Small intestine (tissue), 16 donors: ENCODE measurements at places on chromosomes 1 and 21.

- DNase-seq: peak; percentile 84
These were observed 19.5 kb upstream of the SRP9 start for GRCh38 chr1:225757927-225758656.

DNA sequence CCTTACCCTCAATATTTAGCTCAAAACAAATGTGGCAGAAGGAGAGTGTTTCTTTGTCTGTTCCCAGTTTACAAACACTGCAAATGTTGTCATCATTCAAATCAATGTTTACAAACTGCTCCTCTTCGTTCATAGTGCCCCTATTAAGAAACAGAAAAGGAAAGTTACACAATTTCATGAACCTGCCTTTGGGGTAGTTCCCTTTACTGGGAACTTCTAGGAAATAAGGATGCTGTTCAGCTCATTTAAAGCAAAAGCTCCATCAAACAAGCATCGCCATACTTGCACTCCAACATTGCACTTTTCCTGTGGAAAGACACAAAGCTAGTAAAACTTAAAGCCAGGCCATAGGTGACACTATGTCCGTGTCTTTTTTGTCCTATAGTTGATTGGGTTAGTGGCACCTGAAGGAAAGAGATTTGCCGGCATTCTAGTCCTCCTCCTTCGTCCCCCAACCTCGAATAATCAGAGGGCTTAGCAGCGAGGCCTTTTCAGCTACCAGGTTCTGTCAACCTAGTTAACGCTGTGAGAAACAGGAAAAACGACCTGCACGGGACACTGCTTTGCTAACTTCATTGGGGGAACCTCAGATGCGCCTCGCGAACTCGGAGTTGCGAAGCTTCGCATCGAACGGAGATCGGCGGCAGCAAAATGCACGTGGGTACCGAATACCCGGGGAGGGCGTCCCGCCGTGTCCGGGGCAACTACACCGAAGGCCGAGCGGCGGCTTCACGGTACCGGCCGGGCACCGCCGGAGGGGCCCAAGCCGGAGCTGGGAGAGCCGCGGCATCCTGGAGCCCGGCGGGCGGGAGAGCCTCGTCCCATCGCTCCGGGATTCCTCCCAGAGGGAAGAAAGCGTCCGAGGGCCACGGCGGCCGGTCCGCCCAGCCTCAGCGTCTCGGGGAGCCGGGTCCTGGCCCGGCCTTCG lies 706 bp downstream of the C21orf91 start:
- DNase-seq: peak; percentile 70

DNA sequence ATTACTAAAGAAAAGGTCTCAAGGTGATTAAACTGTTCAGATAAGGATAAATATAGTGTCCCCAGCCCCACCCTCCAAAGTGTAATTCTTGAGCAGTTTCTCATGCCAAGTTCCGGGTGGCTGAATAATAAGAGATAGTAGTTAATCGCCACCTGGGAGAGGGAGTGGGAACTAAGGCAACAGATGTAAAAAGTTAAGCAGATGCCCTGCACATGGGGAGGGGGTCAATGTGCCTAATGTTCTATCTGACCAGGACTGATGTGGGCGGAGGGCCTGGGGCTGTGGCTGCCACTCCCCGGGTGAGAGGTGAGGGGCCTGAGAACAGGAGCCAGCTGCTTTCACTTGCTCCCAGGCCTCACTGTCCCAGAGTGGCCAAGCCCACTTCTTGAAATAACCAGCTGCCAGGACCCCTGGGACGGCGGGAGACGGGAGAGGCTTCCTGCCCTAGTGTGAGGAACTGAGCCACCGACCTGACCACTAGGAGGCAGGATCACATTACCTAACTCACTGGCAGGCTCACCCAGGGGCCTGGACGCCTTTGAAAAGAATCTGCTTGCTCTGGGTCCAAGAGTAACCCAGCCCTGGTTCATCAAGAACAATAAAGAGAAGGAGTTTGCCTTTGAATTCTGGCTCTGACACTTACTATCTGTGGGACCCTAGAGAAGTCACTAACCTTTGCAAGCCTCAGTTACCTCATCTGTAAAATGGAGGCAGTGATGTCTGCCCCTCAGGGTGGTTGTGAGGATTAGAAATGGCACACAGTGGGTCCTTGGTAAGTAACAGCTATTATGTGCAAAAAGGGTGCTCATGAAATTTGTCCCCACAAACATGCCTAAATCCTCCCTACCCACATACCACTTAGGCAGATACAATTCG lies 179.2 kb downstream of the ATG4C start:
- DNase-seq: peak; percentile 72

- no peak for DNase-seq
These were observed 31.4 kb upstream of the WASF2 start for GRCh38 chr1:27521336-27521831.

- DNase-seq: no peak
These were observed 219.8 kb upstream of the PRMT6 start for GRCh38 chr1:106836708-106837107.

GRCh38 chr21:23968722-23969647 lies 1638.3 kb downstream of the MRPL39 start:
- peak; percentile 12 for DNase-seq

GRCh38 chr1:3816331-3817137 lies 20.2 kb upstream of the LRRC47 start:
- no peak for DNase-seq

GRCh38 chr1:106217765-106218164 lies 838.7 kb upstream of the PRMT6 start:
- DNase-seq: no peak

DNA sequence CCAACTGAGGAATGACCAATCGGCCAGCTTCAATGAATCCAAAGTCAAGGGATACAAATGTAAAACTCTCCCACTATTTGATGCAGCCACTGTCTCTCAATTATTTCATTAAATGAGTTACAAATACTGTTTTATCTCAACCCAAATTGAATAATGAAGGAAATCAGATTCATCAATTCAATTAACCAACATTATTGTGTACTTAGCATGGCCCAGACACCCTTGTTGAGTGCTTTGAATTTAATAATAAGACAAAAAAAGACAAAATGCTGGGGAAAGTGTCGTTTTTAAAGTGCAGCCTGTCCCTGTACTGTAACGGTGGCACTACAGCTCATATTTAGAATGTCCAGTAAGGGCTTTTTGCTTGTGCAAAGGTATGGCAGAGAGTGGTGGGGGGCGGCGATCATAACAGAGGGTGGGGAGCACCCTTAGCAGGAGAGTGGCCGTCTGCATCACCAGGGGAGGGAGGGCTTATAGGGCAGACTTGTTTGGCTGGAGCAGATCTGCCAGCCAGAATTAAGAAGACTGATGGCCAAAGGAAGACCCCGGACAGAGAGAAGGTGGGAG lies 123.8 kb upstream of the GALNT2 start:
- DNase-seq: no peak

GRCh38 chr1:70008660-70009059 lies 196.7 kb downstream of the LRRC40 start:
- DNase-seq: no peak

GRCh38 chr21:26167593-26167992 lies 3.0 kb downstream of the APP start:
- peak; percentile 24 for DNase-seq

- no peak for DNase-seq
These were observed 6.2 kb upstream of the TMEM200B start for GRCh38 chr1:29129916-29130315.

- DNase-seq: no peak
These were observed 163.4 kb downstream of the HHIPL2 start for GRCh38 chr1:222384531-222384930.

DNA sequence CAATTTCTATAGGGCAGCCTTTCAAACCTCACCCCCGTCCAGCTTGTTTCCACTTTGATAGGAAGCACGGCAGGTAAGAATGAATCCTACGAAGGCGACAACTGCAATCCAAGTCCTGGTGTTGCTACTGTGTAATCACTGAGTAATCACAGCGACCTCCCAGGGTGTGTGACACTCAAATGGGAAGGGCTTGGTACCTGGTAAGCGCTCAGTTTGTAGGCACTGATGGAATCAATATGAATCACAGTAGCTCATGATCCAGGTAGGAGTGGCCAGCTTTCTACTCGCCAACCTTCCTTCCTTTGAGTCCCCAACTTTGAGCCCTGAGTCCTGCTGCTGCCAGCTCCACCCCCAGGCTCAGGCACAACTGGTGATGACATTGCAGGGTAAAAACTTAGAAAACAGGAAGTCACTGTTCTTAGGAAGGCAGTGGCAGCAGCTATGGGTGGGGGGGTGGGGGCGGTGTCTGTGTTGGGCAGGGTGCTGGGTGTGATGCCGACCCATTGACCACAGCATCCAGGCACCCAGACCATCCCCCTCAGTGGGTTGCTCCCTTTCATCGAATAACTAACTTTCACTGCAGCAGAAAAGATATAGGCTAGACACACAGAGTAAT lies 70.7 kb downstream of the CD247 start:
- DNase-seq: peak; percentile 63

DNA sequence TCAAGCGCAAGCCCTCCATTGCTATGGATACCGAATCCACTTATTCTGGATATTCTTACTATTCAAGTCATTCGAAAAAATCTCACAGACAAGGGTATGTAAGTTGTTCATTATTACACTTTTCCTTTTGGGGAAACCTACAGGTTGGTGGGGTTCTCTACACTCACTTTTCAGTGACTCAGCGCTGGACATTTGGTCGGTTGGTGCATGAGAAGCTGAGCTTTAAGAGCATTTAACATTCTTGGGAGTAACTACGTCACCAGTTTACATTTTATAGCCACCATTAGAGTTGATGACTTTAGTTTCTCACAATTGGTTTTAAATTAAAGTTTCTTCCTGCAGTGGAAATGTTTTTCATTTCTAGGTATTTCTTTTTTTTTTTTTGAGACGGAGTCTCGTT lies 9.6 kb downstream of the VANGL1 start:
- peak; percentile 39 for DNase-seq

DNA sequence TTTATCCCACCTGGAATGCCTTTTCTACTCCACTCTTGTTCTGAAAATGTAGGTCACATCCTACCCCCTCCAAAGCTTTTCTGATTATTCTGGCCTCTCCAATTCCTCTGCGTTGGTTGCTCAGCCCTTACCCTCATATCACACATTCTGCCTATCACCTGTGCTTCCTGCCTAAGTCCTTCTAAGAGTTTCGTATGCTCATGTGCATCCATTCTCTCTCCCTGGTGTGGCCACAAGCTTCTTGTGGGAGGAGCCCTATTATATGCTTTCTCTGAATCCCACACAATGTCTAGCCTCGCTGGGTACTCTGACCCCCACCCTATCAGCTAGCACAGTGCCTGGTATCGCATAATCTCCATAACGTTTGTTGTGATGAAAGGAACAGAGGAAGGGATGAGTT lies 54.2 kb downstream of the CD58 start:
- no peak for DNase-seq

- DNase-seq: no peak
These were observed 111.6 kb downstream of the SPSB1 start for GRCh38 chr1:9404117-9404914.

- DNase-seq: no peak
These were observed 206.8 kb upstream of the PLXNA2 start for GRCh38 chr1:208450958-208451357.

DNA sequence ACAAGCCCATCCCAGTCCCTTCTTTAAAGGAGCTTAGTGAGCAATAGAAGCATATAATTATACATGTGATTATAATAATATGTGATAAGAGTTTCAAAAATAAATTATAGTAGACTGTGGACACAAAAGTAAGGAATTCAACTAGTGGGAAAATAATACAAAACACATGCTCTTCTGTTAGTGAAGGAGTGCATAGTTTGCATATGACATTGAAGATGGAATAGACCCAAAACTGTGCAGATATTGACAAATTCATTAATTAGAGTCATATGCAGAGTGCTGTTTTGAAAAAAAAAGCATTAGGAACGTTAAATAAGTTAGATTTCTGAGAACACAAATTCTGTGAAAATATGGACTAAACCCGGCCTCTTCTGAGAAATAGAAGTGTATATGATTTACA lies 278.8 kb downstream of the ASTN1 start:
- no peak for DNase-seq

DNA sequence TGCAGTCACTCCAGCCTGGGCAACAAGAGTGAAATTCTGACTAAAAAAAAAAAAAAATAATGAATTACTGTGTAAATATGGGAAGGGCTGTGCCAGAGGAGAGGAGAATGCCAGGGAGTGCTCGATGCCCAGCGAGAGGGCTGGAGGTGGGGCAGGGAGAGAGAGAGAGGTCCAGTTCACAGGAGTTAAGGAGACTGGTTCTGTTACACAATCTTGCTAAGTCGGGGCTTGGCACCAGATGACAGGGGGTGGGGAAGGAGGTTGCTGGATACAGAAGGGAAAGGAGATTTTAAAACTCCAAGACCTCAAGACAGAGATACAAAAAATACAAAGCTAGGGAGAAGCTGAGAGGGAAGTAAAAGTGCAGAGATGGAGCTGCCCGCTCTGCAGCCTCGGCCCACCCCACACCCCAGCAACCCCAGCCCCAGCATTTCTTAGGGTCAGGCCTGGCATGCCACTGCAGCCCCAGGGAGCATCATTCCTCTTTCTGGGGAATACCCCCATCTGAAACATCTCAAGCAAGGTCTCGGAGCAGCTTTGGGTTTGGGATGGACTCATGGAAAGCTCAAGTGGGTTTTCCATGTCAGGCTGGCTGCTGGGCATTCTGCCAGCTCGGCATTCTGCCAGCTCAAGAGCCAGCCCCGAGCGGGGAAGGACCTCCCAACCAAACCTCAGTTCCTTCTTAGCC lies 991 bp downstream of the SELENBP1 start:
- peak; percentile 60 for DNase-seq

- DNase-seq: no peak
These were observed 57.2 kb upstream of the LRRN2 start for GRCh38 chr1:204742676-204743251.

GRCh38 chr1:155051777-155052398 lies 772 bp downstream of the ADAM15 start:
- DNase-seq: peak; percentile 62

DNA sequence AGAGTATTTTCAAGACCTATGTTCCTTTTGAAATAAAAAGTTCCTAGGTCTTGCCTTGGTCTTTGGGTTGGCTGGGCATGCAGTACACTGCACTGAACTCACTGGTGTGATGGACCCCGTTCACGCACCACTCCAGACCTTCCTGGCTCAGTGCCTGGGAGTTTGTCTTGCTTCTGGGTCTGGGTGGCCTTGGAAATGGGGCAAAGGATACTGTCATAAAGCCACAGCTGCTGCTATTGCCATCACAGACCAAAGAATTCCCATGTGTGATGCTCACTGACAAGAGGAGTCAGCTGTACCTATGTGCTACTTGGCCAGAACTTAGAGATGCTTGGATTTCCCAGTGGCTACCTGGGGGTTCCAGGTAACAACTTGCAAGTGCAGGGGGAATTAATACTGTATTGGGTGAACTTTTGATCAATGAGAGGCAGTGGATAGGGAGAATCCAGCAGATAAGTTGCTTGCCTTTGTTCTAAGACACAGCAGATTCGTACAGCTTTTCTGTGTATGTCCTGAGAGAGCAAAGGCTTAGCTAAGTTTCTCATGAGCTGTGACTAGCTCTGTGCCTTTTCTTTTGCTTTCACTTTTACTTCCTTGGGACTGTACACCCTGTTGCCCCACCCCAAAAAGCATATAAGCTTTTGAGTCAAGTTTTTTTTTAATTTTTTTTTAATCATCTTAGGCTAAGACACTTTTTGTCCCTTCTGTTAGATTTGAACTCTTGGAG lies 115.3 kb downstream of the RUNX1 start:
- peak; percentile 76 for DNase-seq

GRCh38 chr1:117022114-117022513 lies 20.6 kb downstream of the CD101 start:
- DNase-seq: no peak
